EH (cell line): ENCODE measurements at places on chromosomes 7 and 10.

DNA sequence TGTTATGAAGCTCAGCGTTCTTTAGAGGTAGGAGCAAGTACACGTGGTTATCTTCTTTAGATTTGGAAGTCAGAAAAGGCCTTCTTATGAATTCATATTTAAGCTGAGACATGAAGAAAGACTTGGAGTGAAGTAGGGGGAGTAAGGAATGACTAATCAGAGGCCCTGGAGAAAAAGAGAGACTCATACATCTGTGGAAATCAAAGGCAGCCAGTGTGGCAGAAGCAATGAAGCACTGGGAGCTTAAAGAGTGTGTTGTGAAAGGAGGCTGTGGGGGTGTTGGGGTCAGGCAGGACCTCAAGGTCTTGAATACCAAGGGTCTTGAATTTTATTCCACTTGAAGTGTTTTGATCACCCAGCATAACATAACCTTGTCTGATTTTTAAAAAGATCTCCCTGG, 35.7 kb upstream of the FGL2 start:
- peak; percentile 26 for DNase-seq

GRCh38 chr7:8161364-8161828, 100.6 kb downstream of the ICA1 start:
- DNase-seq: no peak

DNA sequence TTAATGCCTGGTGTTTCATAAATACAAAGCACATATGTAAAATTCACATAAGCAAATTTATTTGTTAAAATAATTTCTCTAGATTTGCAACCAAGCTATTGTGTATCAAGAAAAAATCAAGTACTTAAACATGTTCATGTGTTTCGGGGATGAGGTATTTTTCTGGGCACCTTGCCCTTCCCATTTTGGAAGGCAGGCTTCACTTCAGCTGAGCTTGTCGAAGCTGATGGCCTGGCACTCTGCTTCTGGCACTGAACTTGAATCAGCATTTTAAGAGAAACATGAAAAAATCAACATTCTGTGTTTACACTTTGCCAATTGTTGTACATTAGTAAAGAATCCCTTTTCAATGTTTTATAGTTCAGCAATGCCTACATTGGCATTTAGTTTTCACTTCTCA, 179.1 kb upstream of the STEAP4 start:
- no peak for DNase-seq

DNA sequence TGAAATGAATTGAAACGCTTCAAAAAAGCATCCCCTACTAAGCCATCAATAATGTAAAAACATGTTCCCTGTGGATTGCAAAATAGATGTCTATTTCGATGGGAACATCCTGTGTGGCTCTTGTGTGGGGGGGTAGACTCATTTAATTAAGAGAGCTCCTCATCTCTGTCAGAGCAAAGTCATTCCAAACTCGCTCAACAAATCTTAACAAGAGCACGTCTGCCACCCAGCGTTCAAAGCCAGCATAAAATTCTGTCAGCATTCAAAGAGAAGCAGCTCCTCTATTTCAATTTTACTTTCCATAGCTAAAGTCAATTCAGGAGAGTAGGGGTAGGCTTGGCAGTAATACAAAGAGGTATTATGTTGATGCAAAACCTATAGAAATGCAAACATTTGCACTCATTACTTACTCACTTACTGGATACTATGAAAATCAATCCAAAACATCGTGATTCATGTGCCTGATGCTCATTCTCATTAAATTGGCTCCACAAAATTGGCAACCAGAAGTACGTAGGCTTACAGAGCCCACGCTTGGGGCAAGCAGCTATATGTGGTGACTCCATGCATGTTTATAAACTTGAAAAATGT, 114.9 kb downstream of the IPMK start:
- peak; percentile 68 for DNase-seq

GRCh38 chr10:7484456-7485243, 73.8 kb upstream of the SFMBT2 start:
- no peak for DNase-seq

DNA sequence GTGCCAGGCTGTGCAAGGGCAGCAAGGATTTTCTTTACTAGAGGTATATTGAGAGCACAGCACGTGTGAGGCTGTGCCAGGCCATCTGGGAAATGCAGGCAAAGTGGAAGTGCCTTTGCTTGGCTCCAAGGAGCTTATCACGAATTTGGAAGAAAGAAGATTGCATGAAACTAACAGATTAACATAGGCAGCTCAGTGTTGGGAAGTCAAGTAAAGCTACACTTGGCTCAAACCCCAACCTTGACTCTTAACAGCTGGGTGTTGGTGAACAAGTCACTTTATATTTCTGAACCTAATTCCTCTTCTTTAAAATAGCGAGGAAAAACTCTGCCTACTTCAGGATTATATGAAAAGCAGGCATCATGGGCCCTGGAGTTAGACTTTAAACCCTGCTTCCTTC, 105.2 kb downstream of the PLCE1 start:
- DNase-seq: no peak

GRCh38 chr10:21176934-21177480, 279.9 kb upstream of the NEBL start:
- DNase-seq: no peak

DNA sequence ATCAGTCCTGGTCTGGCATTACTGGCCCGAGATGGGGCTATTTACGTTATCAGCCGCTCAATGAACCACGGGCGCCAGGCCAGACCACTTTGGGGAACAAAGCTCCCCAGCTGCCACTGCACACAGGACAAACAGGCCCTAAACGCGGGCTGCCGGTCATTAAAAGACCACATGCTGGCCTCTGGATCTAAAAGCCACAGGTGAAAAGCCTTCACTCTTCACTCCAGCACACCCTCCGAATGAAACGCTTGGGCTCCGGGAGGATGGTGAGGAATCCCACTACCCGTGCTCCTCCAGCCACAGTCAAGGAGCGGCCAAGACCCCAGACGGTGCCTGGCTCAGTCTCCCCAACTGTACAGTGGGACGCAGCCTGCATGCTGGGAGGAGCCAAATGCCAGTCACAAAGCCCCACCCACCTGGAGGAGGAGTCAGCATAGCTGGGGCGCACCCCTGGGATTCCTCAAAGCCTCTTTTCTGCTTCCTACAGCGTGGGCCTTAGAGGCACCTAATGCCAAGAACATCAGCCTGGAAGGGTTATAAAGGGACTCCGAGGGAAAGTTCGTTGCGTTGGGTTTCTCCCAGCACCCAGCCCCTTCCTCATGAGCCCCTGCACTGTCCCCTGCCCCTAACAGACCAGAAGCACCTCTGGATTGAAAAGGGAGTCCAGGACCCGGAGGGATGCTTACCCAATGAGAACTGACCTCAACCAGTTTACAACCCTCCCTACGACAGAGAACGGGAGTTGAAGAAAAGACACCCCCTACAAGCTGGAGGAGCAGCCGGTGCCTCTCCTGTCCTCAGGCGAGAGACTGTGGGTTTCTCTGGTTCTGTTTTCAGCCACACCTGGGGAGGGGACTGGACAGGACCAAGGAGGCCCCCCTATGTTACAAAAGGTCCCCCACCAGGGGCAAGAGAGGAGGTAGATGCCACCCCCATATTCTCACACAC, 4.7 kb downstream of the PDGFA start:
- DNase-seq: peak; percentile 38

DNA sequence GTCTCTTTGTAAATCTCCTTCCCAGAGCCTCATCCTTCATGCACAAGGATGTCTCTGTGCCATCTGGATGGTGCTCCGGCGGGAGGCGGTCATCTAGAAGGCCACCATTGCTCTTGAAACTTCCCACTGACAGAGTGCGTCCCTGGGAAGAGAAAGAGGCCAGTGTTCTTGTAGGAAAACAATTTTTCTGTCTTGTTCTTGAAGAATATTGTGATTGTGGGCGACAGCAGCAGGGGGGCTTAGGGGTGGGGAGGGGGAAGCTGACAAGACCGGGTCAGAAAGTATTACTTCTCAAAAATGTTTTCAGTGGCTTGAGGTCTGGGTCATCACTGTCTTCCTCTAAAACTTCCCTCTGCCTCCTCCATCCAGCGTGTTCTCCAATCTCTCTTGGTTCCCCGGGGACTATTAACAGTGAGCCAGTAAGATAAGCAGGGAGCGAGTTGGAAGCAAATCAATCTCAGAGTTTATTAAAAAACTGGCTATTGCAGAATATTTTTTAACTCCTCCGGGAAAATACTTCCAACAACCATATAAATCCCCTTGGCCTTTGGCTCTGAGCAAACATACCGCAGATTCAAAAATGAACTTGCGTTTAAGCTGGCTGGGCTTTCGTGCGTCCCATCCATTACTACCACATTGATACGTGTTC, 597.8 kb upstream of the MGMT start:
- DNase-seq: no peak
